ENCODE measurements at places on chromosomes 2 and 18.

DNA sequence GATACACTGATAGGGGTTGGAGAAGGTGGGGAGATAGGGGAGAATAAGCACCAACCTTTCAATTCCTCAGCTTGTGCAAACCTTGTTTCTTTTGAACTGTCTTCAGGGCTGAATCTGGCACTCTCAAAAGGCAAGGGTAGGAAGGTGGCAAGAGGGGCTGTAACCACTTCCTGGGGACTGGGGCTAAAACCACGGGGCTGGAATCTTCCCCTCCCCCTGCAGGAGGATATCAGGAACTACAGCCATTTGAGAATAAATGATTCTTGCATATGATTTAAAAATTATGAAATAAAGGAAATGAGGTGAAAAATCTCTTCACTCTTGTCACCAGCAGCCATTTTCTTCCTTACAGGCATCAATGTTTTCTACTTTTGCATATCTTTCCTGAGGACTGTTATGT, 50.8 kb downstream of the ATOH8 start:
- DNase-seq = no peak

- DNase-seq = no peak
These were observed 24.8 kb downstream of the ESCO1 start for GRCh38 chr18:21575656-21576055.

DNA sequence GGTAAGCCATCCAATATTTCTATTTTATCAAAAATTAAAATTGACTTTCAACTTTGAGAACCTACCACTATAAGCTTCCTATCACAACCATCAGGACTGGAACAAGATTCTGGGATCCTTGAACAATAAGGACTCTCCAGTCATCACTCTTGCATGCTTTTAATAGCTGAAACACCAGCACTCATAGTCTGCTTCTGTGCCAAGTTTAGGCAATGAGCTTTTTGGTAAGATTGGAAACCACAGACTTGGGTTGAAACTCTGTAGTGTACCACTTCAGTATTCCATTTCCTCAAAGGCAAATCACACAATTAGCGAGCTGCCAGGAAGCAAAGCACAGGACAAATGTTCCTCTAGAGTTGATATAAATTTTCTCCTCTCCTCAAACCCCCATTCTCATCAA, 1065.8 kb upstream of the SLC39A10 start:
- no peak for DNase-seq

DNA sequence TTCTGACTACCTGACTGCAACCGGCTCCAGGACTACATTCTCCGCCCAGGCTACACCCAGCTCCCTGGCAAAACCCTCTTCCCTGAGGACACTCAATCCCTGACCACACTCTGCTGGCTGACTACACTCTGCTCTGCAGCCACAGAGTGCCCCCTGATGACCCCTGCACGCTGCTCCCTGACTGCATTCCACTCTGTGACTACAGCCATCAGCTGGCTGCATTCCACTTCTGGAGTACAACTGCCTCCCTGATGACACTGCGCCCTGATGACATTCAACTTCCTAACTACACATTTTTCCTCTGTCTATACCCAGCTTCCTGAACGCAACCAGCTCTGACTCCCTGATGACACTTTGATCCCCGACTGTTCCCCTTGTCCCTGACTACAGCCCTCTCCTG, 71.3 kb upstream of the NRXN1 start:
- DNase-seq = no peak

- no peak for DNase-seq
These were observed 305.0 kb upstream of the ERBB4 start for GRCh38 chr2:212843409-212844199.

DNA sequence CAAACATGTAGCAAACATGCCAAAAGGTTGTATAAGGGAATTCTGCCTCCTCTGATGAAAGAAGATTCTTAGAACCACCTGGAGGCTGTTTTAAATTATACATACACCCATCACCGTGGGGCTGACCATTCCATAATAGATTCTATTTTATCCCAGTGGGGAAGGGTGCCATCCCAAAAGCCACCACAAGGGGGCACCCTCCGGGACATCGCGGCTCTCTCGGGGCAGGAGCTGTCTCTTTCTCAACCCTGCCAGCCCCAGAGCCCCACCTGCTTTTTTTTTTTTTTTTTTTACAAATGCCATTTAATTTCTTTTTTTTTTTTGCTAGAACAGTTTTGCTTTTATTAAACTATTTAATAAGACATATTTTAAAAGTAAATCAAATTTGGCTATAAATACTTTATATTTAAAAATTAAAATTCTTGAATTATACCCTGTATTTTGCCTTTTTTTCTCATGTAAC, 8.6 kb upstream of the MTCL1 start:
- peak; percentile 60 for DNase-seq

DNA sequence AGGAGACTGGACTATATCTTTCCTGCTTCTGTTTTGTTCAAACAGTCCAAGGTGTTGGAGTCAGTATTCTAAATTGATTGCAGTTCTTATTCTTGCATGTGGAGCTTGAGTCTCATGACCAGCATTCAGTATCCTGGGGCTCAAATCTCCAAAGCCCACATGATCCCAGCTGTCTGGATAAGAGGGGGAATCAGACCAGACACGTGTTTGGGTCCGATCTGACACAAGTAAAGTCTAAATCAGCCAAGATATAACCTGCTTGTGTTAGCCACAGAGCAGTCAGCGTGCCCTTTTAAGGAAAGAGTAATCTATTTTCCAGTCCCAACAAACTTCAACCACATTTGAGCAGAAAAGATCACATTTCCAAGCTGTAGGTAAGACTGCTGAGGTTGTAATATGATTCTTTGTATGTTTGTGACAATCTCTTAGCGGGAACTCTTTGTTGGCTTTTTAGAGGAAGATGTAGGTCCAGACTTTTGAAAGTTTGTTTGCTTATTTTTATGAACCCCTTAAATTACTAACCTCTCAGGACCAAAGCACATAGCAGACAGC, 334.6 kb downstream of the SLC4A3 start:
- DNase-seq = no peak

GRCh38 chr2:72497763-72498162, 328.1 kb downstream of the EXOC6B start:
- DNase-seq = peak; percentile 62

- DNase-seq = no peak
These were observed 1262.2 kb upstream of the PIK3C3 start for GRCh38 chr18:40692871-40693270.

DNA sequence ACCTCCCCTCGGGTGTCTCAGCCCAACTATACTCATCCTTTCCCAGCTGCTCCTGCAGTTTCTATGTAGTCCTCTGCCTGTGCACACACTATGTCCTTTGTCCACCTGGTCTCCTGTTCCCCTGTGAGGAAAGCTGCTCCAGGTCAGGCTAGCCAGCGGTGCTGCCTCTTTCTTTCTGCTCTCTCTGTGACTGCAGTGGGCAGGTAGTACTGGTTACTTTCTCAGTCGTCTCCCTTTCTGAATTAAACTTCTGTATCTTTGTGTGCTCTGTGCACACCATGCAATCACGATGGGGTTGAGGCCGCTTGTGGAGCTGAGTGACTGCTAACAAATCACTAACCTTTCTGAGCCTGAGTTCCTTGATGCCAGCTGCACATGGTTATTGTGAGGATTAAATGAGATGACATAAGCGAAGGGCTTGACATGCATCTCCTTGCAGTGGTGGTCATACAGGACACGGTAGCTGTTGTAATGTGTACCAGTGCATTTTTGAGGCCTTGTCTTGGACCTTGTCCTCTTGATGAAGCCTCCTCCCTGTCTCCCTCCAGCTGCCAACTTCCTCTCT, 3.5 kb downstream of the FARP2 start:
- DNase-seq = no peak

GRCh38 chr2:207938415-207938814, 86.9 kb downstream of the PLEKHM3 start:
- no peak for DNase-seq

DNA sequence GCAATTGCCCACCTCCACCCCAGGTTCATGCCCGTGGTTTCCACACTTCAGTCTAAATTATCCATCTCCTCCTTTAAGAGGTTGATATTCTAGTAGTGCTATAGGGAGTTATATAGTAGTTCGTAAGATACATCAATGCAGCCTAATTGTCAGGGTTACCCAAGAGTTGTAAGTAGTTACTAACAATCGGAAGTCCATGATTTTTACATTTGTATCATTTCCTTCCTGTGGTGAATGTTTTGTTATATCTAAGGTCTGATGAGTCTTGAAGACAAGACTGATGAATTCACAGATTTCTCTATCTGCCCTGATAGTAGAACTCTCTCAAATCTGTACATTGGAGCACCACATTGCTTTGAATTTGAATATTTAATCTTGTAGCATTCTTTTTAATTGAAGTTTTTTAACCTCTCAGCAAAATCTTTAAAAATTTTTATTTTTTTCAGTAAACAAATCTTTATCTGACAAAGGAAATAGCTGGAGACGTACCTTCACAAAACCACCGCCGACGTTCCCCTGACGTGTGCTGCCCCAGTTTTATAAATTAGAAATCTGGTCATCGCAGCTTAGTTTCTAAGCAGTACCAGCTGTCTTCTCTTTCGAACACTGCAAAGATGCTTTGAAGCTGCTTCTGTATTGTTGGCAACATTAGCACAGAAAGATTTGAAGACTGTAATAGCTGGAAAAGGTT, 264.5 kb downstream of the SOCS6 start:
- no peak for DNase-seq

DNA sequence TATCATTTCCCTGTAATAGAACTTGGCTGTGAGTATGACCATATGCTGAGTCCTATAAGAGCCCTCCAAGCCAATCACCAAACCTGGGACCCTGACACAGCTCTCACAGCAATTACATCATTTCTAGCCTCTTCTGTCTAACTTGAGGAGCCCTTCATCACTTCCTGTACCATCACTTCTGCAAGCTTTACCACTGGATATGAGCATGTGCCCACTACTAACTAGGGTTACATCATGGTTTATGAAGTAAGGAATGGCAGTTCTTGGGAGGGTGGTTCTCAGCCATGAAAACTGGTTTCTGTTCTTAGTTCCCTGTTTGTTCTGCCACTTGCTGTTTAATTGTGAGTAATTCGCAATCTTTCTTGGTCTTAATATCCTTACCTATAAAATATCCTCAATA, 31.0 kb upstream of the EPB41L3 start:
- DNase-seq = no peak

GRCh38 chr2:147844697-147845410, at the start of gene ACVR2A:
ACVR2A (plus strand) TSS chr2:147845029; CDS start chr2:147845153, 124 bp downstream.
- peak; percentile 86 for DNase-seq

DNA sequence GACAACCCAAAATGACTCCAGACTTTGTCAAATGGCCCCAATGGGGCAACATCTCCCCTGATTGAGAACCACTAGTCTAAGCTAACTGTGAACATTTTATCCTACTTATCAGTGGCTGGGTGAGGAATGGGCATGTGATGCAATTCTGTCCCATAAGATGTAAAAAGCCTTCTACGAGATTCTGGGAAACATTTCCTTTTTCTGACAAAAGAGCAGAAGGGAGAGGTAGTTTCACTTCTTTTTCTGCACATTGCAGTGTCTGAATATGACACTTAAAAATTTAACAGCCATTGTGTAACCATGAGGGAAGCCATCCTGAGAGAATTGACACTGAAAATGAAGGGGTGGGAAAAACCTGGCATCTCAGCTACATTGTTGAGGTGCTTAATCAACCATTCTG, 17.3 kb upstream of the MARCHF4 start:
- DNase-seq = no peak

- DNase-seq = no peak
These were observed 33.7 kb upstream of the MRPL33 start for GRCh38 chr2:27737676-27738348.

DNA sequence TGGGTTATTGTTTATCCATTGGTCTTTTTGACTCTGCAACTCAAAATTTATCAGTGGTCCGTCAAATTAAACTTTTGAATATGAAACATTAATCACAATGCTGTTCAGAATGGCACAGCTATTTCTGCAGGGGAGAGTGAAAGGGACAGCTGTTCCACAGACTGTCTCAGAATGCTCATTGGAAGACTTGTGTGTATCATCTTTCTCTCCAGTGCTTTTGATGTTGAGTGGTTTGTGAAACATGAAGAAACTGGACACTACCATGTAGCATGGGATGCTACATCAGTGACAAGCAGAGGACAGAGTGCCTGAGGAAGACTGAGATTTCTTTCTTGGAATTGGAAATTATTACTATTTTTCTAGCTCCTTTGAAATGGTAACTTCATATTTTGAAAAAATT, 115.7 kb downstream of the PLCL1 start:
- no peak for DNase-seq

GRCh38 chr2:107436281-107436680, 390.4 kb upstream of the RGPD4 start:
- DNase-seq = no peak

Measured in NCI-H2227 treated with DMSO at 0.1 percent for 48 hours (cell line).